ENCODE measurements at places on chromosomes 2 and 18.

GRCh38 chr18:79680100-79680879 is 687 bp downstream of the CTDP1 start:
- peak; percentile 53 for DNase-seq

DNA sequence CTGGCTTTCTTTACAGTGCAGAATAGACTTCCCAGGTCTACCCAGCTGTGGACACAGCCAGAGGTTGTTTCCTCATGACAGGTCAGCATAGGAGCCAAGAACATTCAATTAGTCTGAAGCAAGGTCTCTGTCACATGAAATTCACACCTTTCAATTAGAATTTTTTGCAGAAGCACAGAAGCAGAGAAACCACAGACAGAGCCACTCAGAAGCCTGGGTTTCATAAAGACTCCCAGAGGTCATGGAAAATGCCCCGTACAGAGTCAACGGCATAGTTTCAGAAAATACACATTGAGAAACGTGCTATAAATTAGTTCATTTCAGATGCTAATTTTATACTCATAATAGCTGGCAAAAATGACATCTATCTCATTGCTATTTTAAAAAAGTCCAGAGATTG is 87.0 kb upstream of the TMEM200C start:
- DNase-seq, result no peak

DNA sequence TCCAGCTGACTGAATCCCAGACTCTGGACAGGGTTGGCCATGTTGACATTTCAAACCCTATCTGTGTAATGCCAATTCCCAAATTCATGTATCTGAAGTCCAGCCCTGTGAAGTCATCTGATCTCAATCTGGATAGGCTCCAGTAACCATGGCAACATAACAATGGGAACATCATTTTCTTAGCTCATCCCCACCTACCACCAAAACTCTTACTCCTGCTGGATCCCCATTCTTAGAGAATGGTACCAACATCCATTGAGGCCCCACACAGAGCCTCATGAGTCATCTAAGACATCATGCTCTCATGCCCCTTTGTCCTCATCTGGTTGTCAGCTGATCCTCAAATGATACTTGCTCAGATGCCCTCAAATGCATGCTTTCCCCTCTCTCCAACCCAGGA is 58.9 kb upstream of the TEX51 start:
- DNase-seq, result no peak

- DNase-seq, result no peak
Measured at GRCh38 chr2:98824256-98825019, 93.5 kb upstream of the MGAT4A start.

GRCh38 chr2:156317631-156318030 is 14.9 kb downstream of the NR4A2 start:
- DNase-seq, result no peak

Data from stimulated activated naive CD8-positive, alpha-beta T cell treated with anti-CD3 and anti-CD28 coated beads, Interleukin-15, amount 100 ng/mL, for 72 hours (primary cell).